ENCODE measurements at places on chromosomes 13 and 19. TPM values are rescaled to one million over a fixed set of nuclear protein-coding genes. Genes with fewer than 3 reads are reported as not detected.
A peak's percentile ranks its signal among the peaks of the same experiment; 100 is the strongest.

Gene ZSCAN18
- 52.4 TPM for total RNA-seq

Gene SRRM5
- total RNA-seq = 0.17 TPM

Gene CD33
- 2.2 TPM for total RNA-seq

Gene MAST3
- 19.8 TPM for total RNA-seq

Gene ATP4B
- not detected for total RNA-seq

Gene SHISA7
- total RNA-seq = not detected

Gene U2AF1L4
- 17.8 TPM for total RNA-seq

Gene BCKDHA
- 116 TPM for total RNA-seq

Gene PRODH2
- total RNA-seq = not detected

- DNase-seq = no peak
Measured at GRCh38 chr13:29640665-29641064, 45.2 kb upstream of the SLC7A1 start.

- DNase-seq = no peak
Measured at GRCh38 chr13:27131906-27132305, 39.7 kb downstream of the USP12 start.

DNA sequence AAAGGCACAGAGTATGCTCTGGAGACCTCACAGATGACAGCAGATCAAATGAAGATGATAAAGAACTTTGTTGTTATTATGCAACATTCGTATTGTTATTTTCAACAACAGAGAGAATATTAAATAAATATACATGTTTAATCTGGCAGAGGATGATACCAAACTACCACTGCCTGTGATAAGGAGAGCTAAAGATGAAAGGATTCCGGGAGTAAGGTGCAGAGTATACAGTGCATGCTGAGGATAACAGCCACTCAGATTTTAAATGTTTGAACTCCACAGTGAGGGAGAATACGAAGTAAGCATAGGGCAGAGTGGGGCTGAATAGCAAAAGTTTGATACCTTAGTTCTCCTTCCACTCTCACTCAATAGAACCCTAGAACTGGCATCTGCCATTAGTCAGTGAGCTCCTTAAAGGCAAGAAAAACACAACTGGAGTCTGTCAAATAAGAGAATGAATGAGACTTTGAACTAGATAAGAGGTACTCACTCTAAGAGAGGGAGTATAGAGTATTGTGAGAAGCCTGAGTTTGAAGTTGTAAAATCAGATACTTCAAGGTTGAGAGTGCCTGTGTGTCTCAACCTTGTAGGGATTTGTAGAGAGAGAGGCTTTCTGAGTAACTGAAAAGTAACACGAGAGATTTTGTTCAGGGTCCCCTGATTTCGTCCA lies 78.5 kb downstream of the STARD13 start:
- DNase-seq = no peak

DNA sequence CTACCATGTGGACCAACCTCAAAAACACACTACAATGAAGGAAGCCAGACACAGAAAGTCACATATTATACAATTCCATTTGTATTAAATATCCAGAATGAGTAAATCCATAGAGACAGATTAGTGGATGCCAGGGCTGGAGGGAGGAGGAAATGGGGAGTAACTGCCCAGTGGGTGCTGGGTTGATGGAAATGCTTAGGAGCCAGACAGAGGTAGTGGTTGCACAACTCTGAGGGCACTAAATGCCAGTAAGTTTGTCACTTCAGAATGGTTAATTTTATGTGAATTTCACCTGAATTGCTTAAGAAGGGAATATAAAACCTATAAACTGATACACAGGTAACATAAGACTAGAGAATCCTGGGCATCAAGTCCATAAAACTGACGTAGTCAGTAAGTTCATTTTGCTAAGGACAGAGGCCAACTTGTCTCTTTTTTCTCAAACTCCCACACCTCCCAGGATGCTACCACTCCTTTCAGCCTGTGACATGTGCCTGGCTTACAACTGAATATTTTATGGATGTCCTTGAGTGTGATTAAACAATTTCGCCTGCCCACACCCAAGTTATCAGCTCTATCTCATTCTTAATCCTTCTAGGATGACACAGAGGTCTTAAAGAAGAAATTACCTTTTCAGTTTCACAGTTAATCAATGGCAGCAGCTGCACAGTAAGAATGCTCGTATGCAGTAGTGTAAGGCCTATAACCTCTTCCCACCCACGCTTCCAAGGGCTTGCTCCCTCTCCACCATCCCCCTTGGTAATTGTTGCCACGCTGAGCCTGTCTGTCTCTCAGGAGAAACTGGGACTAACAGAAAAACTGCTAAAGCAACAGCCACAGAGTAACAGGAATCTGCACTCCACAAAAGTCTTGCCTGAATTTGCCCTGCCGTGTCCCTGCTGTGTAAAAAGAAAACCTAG lies 5.9 kb upstream of the MLNR start:
- DNase-seq = no peak

GRCh38 chr13:45490068-45490467 lies 25.3 kb downstream of the COG3 start:
- DNase-seq = no peak

- peak; percentile 80 for DNase-seq
Measured at GRCh38 chr19:4811328-4812131, 20.0 kb downstream of the TICAM1 start.

DNA sequence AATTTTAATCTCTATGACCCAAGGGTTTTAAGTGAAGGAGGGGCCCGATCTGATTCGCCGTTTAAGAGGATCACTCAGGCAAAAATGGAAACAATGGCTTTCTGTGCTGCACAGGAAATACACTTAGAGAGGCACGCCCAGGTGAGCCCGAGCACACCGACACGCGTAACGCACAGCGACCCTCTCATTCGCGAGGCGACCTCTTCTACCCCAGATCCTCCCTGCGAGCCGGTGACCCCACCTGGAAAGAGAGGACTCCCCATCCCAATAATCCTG lies 216 bp downstream of the SH2D3A start:
- DNase-seq = no peak

DNA sequence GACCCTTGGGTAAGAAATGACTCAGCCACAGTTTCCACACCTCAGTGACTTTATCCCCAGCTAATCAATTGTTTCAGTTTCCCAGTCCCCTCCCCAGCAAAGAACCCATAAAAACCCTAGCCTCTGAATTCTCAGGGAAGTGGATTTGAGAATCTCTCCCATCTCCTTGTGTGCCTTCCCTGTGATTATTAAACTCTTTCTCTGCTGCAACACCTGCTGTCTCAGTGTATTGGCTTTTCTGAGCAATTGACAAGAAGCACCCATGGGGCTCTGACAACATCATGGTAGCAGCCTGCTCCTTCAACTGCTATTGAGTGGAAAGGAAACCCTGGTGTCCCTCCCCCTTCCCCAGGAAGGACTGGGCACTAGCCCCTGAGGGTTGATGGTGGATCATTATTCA lies 73.7 kb downstream of the UQCRFS1 start:
- DNase-seq = no peak

GRCh38 chr19:10112895-10113591 lies 1.6 kb downstream of the P2RY11 start:
- no peak for DNase-seq

- DNase-seq = no peak
Measured at GRCh38 chr19:51572410-51572809, 1.3 kb downstream of the ZNF175 start.

DNA sequence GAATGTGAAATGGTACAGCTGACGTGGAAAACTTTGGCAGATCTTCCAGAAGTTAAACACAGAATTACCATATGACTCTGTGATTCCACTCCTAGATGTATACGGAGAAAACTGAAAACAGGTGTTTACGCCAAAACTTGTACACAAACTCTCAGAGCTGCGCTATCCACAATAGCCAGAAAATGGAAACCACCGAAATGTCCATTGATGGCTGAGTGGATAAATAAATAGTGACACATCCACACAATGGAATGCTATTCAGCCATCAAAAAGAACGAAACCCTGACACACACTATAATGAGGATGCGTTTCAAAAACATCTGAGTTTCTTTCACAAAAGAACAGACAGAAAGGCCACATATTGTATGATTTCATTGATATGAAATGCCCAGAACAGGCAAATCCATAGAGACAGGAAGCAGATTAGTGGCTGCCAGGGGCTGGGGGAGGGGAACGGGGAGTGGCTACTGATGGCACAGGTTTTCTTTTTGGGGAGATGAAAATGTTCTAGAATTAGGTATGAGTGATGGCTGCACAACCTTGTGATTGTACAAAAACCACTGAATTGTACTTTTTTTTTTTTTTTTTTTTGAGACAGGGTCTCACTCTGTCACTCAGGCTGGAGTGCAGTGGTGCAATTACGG lies 33.0 kb downstream of the IL12RB1 start:
- DNase-seq = no peak

DNA sequence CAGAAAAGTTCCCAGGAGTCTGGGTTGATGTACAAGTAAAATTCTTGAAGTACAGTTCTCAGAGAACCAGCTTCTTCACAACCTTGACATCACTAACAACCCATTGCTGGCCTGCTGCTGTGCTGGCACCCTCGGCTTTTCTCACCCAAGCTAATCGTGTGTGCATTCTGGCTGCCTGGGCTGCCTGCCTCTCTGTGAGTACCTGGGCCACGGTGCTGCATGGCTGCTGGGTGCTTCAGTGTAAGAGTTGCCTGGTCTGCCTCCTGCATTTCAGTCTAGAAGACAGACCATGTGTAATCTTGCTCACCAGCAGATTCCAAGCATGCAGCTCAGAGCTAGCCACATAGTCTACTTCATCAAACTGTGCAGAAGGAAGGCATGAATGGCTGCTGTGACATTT lies 50.5 kb upstream of the MEDAG start:
- DNase-seq = no peak

DNA sequence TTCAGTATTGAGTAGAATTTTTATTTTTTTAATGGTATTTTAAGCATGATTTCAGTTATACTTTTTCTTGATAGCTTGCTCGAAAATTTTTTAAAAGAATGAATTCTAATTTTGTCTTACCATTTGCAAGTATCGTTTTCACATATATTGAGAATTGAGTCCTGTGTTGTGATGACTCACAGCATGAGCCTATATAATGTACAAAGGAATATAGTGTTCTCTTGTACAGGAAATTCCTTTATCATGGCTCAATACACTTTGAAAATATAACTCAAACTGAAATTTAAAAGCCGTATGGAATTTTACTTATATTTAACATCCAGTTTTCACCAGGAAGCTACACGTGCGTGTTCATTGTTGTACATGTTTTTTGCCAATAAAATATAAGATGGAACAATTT lies 161.1 kb upstream of the TMTC4 start:
- no peak for DNase-seq

- DNase-seq = no peak
Measured at GRCh38 chr19:58001895-58002369, 688 bp downstream of the ZNF606 start.

DNA sequence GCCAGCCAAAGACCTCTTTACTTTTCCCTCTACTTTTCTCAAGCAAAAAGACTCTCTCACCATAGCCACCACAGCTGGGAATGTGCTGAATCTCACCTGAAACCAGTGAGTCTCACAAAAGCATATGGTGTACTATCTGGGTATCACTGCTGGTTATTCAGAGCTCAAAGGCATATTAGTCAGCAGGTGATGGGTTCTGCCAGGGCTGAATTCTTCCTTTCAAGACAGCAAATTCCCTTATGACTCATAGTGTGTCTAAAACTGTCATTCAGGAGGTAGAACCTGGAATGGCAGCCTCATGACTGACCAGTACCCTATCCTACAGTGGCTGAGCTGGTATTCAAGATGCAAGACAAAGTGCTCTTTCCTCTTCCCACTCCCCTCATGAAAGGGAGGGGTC lies 2859.1 kb downstream of the PCDH9 start:
- DNase-seq = no peak

- no peak for DNase-seq
Measured at GRCh38 chr13:71039440-71039839, 827.6 kb downstream of the DACH1 start.

- no peak for DNase-seq
Measured at GRCh38 chr13:62482351-62482750, 1066.7 kb upstream of the PCDH20 start.

DNA sequence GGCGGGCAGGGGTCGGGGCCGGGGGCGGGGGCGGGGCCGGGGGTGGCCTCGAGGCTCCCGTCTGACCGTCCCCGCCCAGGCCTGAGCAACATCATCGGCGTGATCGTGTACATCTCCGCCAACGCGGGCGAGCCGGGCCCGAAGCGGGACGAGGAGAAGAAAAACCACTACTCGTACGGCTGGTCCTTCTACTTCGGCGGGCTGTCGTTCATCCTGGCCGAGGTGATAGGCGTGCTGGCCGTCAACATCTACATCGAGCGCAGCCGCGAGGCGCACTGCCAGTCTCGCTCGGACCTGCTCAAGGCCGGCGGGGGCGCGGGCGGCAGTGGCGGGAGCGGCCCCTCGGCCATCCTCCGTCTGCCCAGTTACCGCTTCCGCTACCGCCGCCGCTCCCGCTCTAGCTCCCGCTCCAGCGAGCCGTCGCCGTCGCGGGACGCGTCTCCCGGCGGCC lies 9.4 kb upstream of the CACNG6 start:
- no peak for DNase-seq
